ENCODE measurements at places on chromosomes 11 and 22.

DNA sequence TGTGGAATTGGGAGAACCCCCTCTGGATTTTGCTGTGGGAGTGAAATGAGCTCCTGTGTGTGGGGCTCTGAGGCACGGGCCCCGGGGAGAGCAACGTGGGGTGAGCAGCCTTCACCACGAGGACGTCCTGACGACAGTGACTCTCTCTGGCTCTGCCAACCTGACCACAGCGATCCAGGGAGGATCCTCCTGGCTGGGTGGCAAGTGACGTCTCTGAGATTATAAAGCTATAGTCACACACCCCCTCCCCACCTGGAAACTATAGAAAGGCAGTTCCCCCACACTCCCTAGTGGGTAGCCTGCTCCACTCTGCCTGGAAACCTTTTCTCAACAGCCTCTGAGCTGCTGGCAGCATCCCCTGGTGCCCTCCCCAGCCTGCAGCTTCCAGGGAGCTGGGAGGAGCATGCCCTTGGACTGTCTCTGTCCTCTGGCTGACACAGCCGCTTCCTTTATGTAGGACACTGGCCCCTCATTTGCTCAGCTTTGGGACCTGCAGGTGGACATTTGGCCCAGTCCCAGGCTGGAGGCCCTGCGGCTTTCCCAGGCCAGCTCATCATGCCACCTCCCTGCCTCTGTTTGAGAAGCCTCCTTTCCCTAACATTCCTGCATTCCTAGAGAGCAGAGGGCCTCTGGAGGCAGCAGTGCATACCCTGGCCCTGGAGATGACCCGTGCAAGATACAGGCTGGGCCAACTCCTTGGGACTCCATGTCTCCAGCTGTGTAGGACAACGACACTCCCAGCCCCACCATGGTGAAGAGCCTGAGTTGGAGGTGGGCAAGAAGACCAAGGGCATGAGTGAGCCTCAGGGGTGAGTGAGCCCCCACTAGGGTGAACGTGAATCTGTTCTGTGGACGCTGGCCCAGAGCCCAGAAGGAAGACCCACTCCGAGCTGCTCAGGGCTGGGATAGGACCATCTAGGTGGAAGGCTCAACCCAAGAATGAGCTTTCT lies 314.0 kb downstream of the NTM start:
- no peak for DNase-seq

DNA sequence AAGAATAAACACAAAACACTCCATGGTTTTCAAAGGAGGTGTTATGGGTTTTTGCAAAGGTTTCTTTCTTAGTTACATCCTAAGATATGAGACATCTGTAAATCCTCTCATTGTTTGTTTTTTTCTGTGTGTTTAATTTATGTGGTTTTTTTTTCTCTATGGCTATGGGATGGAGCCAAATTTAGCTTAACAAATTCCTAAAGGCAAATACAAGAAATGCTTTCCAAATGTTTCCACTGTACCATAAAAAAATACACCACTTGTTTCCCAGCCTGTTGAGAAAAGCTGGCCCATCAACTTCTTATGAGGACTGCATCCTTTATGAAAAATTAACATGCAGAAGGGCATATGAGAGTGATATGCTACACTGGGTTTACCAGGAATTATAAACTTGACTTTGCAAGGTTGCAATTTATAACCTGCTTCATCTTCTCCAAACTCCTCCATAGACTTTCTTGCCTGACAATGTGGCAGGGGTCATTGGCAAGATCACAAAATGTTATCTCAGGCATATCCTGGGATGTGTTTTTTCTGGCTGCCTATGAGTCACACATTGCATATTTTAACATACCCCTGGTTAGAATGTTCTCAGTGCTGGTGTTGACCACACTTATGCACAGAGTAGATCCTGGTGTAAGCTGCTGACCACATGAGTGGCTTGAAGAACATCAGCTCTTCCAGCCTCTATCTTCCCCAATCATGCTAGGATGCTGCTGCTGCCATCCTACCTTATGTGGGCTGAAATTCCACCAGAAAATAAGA lies 137.6 kb upstream of the TTC12 start:
- no peak for DNase-seq

DNA sequence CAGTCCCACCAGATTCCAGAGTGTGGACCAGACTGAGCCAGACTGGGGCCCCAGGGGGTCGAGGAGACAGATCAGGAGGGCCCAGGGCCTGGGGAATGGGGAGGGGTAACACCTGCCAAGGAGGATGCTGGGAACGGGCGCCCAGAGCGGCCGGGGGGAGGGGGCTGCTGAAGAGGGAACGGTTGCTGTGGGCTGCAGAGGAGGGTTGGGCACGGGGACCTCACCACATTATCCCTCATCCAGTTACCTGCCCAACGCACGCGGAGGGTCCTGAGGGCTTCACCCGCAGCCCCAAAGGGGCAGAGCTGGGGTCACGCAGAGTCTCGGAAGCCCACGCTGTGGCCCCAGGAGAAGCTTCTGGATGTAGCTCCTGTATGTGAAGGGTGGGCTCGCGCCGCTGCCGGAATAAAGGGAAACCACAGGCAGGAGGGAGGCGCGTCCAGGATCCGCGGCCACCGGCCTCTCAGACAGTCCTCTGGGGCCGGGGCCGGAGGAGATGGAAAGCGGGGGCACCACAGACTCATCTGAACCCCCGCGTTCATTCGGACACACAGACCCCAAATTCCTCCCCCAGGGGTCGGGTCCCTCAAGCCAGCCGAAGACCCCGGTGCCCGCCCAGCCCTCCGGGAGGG lies 866 bp upstream of the SELENOO start:
- no peak for DNase-seq

DNA sequence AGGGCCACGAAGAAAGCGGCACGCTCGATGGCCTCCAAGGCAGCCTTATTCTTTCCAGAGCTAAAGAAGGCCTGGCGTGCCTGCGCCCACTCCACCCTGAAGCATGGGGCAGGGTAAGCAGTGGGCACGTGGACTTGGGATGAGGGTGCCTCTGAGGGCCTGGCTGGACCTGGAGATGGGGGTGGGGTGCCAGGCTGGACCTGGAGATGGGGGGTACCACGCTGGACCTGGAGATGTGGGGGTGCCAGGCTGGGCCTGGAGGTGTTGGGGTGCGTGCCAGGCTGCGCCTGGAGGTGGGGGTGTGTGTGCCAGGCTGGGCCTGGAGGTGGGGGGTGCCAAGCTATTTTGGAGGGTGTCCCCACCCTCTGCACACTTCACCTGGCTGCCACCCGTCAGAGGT lies 5.3 kb downstream of the CPT1B start:
- DNase-seq: no peak

GRCh38 chr22:37626556-37627075 lies 12.9 kb upstream of the SH3BP1 start:
- no peak for DNase-seq

GRCh38 chr11:101706541-101706940 lies 122.7 kb upstream of the TRPC6 start:
- DNase-seq: no peak

GRCh38 chr22:50010676-50011446 lies 1.7 kb downstream of the IL17REL start:
- no peak for DNase-seq

DNA sequence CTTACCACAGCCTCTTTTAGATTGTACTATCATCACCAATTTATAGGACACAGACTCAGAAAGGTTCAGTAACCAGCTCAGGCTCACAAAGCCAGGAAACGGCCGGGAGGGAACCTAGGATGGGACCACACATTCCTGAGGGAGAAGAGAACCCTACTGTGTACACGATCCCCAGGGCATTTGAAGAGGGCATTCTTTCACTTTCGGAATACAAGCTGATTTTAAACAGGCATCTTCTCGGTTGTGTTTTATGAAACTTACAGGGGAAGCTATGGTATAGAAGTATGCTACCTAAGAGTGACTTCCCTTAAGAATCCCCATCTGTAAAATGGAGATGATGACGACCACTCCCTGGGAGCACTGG lies 19.0 kb downstream of the SMCO4 start:
- DNase-seq: no peak

GRCh38 chr22:44412136-44412731 lies 85.8 kb downstream of the RTL6 start:
- DNase-seq: no peak

- no peak for DNase-seq
Measured at GRCh38 chr22:31449506-31449905, 40.1 kb downstream of the EIF4ENIF1 start.

DNA sequence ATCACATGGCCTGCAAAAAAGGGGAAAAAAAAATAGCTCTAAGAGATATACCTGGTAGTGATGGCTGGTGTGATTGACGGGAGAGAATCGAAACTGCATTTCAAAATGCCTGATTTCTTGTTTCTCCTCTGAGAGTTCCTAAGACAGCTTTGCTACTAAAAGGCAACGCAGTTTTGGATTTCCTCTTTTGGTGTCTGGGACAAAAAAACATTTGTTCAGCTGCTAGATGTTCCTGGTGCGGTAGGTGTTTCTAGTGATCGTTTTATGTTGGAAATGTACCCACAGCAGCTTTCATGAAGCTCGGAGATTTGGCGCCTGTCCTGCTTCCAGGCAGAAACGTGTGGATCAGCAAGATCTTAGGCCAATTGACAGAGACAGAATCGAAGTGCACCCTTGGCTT lies 18.1 kb downstream of the P2RX3 start:
- no peak for DNase-seq

DNA sequence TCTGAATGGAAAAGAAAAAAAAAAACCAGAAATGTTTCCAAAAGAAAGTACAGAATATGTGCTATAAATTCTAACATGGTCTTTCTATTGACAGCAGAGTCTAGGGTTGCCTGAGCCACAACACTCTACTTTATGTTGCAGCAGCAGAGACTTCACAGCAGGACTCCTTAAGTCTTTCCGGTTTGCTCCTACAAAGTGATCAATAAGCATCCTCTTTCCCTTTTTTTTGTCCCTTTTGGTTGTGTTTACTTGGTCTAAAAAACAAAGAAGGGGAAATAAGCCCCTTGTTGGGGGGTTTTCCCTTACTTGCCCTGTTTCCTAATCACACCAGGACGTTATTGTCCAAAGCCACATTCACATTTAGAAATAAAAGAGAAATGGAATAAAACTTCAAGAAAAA lies 163.1 kb upstream of the MPPED2 start:
- DNase-seq: no peak

- no peak for DNase-seq
Measured at GRCh38 chr11:69263736-69264052, 30.3 kb upstream of the MYEOV start.

GRCh38 chr11:63212742-63213141 lies 30.7 kb downstream of the SLC22A25 start:
- no peak for DNase-seq

DNA sequence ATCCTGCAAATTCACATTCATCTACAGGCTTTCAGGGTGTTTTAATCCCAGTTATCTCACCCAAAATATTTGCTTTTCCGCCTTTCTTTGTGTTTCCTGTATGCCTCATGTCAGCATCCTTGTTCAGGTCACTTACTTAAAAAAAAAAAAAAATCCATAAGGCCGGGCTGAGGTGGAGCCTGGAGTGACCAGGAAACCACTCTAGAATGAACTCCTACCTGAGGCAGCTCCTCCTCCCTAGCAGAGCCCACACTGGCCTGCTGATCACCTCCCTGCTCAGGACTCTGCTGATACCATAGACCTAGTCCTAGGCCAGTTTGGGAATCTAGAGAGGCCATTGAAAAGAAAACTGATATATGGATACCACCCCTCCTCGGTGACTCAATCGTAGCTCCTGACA lies 8.7 kb upstream of the DGAT2 start:
- DNase-seq: no peak

GRCh38 chr11:41983475-41983874 lies 524.0 kb upstream of the LRRC4C start:
- no peak for DNase-seq

GRCh38 chr22:48751539-48752437 lies 1075.9 kb downstream of the BRD1 start:
- DNase-seq: no peak

DNA sequence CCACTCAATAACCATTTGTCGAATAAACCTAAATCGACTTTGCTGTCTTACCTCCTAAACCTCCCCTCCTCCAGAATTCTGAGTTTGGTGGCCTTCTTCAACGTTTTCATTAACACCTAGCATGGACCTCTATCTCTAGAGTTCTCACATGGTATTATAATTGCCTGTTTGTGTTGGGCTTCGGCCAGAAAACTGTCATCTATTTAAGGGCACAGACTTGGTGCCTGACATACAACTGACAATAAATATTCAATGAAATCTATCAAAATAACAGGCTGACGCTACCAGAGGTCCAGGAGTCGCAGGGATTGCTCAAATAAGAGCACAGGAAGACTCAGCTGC lies 687 bp downstream of the ALKBH8 start:
- no peak for DNase-seq

DNA sequence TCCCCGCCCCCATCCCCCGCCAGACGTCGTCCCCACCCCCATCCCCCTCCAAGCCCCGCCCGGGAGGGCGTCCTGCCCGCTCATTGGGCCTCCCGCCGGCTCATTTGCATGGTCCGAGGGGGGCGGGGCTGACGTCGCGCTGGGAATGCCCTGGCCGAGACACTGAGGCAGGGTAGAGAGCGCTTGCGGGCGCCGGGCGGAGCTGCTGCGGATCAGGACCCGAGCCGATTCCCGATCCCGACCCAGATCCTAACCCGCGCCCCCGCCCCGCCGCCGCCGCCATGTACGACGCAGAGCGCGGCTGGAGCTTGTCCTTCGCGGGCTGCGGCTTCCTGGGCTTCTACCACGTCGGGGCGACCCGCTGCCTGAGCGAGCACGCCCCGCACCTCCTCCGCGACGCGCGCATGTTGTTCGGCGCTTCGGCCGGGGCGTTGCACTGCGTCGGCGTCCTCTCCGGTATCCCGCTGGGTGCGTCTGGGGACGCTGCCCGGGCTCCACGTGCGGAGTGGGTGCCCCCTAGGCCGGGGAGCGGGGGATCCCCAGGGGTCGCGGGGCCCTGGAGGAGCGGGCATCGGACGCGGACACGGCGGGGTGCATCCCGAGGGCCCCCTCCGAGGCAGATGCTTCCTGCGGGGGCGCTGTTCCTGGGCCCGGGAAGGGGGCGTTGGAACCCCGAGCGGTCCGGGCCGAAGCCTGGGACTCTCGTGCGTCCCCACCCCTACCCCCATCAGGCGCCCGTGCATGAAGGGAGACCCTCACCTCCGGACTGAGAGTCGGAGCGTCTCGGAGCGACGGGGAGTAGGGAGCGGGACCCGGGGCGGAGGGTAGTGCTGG lies at the start of gene PNPLA3:
Gene PNPLA3, plus strand, starts transcription at position 175 of the 834 bp plus-strand sequence. Its CDS starts 107 bp downstream, at position 282.
- no peak for DNase-seq

- DNase-seq: no peak
Measured at GRCh38 chr11:68650801-68651200, 33.5 kb upstream of the GAL start.

DNA sequence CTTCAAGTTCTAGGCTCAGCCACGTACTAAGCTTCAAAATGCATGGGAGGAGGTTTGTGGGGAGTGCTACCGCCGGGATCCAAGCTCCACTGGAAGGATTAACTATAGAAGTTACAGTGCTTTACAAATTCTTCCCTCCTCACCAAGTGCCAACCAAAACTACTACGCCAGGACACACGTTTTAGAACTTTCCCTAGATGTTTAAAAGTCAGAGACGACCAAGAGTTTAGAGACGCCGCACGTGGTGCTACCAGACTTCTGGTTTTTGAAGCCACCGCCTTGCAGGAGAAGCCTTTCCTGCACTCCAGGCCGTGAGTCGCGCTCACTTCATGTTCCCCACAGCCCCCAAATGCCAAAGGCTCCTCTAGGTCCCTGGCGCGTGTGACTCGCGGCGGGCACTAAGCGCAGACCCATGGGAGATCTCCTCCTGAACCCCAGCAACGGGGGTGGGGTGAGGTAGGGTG lies 734 bp downstream of the SNU13 start:
- DNase-seq: no peak

Data from keratinocyte (primary cell).